ENCODE measurements at places on chromosomes 16 and 17.

DNA sequence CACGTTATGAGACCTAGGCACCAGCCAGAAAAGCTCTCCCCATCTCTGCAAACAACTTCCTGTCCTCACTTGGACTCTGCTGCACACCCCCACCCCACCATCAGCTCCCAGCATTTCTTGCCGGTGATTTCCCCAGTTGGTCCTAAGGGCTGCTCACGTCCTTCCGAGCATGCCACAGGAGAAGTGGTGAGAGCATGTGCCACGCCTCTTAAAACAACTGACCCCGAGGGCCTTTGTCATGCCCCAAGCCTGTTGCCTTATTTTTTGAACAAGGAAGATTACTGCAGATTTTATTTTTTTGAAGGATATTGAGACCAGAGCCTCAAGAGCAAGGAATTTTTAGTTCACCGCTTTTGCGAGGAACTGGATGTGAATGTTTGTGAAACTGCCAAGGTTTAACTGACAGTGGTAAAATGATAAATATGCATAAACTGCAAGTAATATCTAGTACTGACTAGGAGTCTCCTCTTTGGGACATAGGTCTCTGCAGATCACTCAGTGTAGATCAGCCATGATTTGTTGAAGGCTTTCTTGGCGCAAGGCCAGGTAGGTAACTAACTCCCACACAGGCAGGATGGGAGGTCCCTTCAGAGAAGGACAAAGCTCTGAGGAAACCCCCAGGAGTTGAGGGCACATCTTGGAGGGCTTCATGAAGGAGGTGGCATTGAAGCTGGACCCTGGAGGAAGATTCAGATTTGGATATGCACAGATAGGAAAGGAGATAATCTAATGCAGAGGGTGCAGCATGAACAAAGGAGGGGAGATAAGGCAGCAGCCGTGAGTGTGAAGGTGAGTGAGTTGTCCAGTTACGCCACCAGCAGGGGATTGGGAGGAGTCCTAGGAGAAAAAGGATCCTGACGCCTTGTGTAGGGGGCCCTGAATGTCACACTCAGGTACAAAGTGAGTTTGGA is 44.7 kb downstream of the TMEM132E start:
- DNase-seq: no peak

GRCh38 chr17:40501499-40501911 is at the start of gene TNS4:
TSS of gene TNS4 (minus strand) at chr17:40501623. CDS start at chr17:40496425, 5,198 bp downstream.
- DNase-seq: no peak

DNA sequence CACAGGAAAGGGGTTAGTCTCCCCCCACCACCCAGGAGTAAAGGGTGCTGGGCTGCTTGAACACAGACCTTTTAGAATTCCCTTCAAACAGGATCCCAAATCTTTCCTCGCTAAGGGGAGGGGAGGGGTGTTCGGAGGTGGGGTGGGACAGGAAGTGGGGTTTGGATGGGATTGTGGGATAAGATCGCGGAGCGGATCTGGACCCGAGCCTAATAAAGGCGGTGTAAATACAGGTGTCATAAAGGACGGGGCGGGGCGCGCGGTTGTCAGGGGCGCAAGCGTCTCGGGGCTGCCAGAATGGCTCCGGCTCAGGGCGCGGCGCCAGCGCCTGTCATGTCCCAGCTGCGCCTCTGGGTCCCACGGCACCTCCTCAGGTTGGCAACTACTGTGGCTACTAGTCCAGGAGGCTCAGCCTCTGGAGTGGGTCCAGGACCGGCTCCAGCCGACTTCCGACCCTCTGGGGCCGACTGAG is 59.8 kb upstream of the FBXO47 start:
- no peak for DNase-seq

DNA sequence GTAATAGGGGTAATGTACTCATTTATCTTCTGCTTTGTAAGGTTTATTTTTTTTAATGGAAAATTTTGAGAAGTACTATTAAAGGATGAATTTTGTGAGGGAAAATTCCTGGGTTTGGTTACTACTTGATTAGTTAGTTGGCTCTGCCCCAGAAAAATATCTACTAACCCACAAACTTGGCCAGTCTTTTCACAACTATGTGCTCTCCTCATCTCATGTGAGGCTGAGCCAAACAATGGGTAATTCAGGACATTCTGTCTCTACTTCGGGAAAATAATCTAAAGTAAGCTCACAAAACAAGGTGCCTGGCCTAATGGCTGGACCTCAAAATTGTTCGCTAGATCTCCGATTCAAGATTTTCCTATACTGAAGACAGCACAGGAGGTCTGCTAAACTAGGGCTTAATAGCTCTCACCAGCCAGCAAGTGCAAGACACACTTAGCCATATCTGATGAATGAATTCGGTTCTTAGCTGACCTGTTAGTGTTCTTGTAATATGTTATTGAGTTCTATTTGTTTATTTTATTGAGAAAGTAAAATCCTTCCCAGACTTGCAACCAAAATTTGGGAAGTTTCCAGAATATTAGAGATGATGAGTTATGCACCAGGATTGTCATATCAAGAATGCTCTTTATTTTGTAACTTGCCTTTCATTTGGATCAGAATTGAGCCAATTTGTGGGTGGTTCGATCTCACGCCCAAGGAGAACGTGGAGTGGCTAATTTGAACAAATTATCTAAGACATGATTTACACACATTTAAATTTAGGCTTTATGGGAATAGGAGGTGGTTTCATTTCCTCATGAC is 5.7 kb downstream of the KCNJ16 start:
- DNase-seq: no peak

GRCh38 chr17:1641065-1641403 is 4.5 kb downstream of the SCARF1 start:
- no peak for DNase-seq

DNA sequence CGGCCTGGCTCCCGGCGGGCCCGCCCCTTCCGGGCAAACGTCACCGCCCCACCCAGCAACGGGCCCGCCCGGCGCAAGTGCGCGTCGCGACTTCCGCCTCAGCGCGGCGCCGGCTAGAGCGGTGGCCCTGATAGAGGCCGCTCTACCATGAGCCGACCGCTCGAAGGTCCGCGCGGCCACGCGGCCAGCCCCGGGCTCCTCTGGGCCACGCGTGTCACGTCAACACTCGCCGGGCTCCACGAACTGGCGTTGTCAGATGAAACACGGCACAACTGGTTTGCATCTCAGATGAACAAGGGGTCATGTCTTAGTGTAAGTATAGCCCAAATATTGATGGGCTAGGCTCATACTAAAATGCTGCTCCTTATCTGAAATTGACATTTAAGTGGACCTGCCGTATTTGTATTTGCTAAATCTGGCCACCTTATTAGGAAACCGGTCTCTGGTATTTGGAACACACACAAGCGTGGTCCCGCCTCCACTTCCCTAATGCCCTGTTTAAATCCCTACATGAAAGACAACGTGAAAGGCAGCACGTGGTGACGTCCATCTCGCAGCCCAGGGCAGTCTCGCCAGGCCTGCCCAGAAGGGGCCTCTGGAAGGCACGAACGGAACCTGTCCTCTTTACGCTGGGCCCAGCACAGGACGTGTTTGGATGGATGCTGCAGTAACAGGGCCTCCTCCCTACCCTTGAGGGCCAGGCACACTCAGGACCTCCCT is at the start of gene ZNF598:
Gene ZNF598 (minus strand): TSS at position 31 of the 720 bp plus-strand sequence.
- peak; percentile 77 for DNase-seq

DNA sequence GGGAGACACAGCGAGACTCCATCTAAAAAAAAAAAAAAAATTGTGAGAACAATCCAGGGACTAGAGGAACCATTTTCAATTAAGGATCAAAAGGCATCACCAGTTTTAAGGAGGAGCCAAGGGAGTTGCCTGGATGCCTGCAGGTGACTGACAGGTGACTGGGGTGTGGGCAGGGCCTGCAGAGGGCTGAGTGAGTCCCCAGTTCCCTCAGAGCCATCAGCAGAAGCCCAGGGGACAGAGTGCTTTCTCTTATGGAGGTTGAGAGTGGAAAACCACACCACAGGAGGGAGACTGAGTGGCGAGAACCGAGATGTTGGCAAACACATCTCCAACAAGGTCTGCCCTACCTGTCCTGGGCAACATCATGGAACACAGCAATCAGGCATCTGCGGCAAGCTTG is 27.1 kb upstream of the CREBBP start:
- no peak for DNase-seq

GRCh38 chr16:85064186-85064585 is 36.6 kb downstream of the KIAA0513 start:
- DNase-seq: no peak

DNA sequence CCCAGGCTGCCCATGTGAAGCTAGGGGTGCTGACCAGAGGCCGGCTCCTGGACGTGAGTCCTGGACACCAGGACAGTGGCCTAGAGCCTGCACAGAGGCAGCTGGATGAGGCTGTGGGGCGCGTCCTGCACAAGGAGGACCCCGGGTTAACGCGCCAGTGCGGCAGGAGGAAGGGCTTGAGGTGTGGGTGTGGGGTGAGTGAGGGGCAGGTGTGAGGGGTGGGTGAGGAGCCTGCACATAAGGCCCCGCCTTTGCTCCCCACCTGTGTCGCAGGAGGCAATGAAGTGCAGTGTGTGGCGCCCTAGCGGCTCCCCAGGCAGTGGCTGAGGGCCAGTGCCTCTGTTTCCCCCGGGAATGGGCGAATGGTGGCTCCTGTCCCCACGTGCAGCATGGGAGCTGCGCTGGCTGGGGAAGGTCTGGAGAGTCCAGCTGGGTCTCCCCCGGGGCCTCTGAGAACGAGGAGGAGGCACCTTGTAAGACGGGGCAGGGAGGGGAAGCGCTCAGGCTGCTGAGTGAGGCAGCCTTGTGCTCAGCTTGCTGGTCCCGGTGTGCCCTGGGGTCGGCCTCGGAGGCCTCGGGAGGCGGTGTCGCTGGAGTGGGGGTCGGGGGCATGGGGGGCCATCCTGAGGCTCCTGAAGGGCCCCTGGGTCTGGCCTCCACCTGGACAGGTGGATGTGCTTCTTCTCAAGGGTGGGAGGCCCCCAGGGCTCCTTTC is 3.2 kb downstream of the CD7 start:
- no peak for DNase-seq

DNA sequence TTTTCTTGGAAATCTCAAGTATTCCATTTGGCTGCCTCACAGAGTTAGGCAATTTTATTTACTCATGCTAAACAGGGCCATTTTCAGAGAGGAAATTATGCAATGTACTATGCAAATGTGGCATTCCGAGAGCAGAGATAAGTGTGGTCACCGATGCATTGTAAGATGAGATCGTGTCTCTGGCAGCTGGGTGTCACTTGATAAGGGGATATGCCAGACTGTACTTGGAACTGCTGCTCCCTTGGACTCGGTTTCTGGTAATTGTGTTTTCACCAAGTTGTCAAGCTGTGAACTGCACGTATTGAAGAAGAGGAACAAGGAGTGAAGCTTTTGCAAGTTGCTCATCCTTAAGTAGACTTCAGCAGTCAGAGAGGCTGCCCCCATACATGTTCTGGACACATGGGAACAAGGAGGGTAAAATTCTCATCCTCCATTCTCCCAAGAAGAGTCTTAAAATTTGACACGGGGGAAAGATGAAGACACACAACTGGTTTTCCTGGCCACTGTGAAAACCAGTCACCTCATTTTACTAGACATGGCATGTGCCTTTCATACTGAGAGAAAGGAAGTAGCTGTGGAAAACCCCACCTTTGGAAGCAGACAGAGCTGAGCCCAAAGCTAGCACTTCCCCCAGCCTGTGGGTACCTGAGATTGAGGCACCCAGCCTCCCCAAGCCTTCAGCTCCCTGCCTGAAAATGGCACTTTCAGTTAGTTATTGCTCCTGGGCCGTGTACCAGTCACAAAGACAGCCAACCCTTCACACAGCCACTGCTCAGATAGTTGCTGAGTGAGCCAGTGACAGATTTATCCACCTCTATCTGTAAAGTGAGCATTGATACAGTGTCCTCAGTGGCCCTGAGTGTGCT is 150.7 kb downstream of the SOCS1 start:
- no peak for DNase-seq

DNA sequence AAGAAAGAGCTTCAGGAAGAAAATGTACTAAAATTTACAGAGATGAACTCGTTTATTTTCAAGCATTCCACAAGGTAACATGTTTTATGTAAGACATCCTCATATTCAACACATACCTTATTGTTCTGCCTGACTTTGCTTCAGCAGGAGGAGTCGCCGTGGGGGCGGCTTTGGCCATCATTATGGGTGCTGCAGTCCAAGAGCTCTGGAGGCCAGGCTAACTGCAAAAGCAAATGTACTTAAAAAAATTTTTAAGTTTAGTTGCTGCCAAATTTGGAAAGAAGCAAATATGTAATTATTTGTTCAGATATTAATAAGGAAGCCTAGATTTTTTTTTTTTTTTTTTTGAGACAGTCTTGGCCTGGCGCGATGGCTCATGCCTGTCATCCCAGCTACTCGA is 4.1 kb upstream of the SPG7 start:
- no peak for DNase-seq

- no peak for DNase-seq
These were observed 36.1 kb downstream of the HIC1 start for GRCh38 chr17:2090804-2091534.

- peak; percentile 66 for DNase-seq
These were observed 30.6 kb downstream of the RPTOR start for GRCh38 chr17:80575057-80575875.

- DNase-seq: no peak
These were observed 3.8 kb downstream of the MRPL38 start for GRCh38 chr17:75900691-75901533.

GRCh38 chr16:47847220-47847970 is 308.4 kb downstream of the ABCC12 start:
- no peak for DNase-seq

DNA sequence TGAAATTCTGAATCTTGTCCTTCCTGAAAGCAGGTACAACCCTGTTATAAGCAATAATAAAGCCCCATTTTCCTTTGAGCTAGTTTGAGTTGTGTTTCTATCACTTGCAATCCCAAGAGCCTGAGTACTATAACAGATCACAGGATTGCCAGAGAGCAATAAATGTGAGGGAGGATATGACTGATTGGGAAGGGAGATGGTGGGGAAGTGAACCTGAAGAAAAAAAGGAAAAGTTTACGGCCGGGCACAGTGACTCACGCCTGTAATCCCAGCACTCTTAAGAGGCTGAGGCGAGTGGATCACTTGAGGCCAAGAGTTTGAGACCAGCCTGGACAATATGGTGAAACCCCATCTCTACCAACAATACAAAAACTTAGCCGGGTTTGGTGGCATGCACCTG is 80.4 kb downstream of the COX10 start:
- DNase-seq: no peak

GRCh38 chr17:65886315-65887245 is 305.4 kb downstream of the CEP112 start:
- DNase-seq: no peak

GRCh38 chr16:3652373-3653195 is 1.9 kb upstream of the DNASE1 start:
- DNase-seq: no peak

DNA sequence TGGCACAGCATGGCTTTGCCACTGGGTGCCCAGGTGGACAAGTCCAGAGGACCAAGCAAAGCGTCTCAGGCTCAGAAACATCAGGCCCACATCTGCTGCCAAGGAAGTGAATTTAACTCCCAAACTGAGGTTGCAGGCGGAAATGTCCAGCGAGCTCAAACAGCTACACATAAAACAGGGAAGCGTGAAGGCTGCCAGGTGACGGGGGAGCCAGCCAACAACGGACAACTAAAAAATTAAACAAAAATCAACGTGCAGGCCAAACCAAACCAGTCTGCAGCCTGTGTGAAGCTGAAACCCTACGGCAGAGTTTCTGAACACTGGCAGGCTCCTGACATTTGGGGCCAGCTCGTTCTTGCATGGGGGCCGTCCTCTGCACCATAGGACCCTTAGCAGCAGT is 2.5 kb downstream of the TK1 start:
- no peak for DNase-seq

All from substantia nigra (tissue), 51 donors.